ENCODE measurements at places on chromosomes 6 and 20.

- no peak for DNase-seq
Observed at GRCh38 chr6:32224696-32225095, 829 bp upstream of the NOTCH4 start.

DNA sequence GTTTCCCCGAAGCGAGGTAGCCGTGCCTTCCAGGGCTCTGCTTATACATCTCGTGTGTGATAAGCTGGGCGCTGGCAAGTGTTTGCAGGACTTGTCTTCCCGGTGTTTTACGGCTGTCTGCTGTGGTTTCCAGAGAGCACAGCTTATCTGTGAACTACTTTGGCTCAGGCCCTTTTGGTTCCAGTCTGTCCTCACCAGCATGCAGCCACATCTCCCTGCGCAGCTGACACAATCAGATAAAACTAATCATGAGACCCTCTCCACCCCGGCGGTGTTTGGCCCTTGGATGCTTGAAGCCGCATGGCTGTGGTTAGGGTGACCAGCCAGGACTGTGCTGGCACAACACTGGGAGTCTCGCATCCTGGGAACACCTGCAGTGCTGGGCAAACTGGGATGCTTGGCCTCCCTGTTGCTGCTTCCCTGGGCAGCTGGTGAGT is 241.8 kb upstream of the FOXQ1 start:
- DNase-seq, result no peak

- peak; percentile 39 for DNase-seq
Observed at GRCh38 chr6:42511803-42512422, 51.9 kb upstream of the UBR2 start.

DNA sequence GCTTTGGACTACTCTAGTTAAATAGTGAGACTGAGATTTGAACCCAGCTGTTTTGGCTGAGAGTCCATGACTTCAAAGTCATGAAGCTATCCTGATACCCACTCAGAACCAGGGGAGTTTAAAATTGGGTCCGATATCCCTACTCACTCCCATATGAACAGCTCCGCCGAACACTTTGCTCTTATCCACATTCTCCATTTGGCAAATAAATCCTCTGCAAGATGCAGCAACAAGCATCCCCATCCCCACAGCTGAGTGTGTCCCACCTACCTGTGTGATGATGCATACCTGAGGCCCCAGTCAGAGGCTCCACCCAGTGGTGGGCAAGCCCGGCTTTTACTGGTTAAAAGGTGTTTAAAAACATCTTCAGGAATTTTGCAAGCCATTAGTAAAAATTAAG is 108.3 kb upstream of the SLC24A3 start:
- DNase-seq, result no peak

GRCh38 chr6:74598462-74599393 is 607.1 kb downstream of the COL12A1 start:
- peak; percentile 41 for DNase-seq

GRCh38 chr6:4025681-4026080 is 53.3 kb downstream of the FAM217A start:
- no peak for DNase-seq

DNA sequence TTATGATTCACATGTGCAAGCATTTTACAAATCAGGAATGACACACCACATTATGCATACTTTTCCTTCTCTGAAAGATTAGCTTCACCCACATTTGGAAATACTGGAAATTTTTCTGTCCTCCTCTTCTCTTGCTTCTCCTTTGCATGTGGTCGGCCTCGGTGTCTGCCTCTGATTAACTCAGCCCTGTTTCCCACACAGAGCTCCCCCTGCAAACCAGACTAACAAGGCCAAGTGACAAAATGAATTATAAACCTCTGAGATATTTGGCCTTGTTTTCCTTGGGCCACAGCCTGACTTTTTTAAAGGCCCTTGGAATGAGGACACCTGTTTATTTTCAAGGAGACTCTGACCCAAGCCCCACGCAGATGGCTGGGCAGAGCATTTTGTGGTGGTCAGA is 9.0 kb upstream of the CCN6 start:
- DNase-seq, result peak; percentile 91

GRCh38 chr20:62473717-62474603 is 1.8 kb downstream of the GATA5 start:
- DNase-seq, result no peak

GRCh38 chr6:797479-798077 is 104.6 kb upstream of the EXOC2 start:
- peak; percentile 67 for DNase-seq

DNA sequence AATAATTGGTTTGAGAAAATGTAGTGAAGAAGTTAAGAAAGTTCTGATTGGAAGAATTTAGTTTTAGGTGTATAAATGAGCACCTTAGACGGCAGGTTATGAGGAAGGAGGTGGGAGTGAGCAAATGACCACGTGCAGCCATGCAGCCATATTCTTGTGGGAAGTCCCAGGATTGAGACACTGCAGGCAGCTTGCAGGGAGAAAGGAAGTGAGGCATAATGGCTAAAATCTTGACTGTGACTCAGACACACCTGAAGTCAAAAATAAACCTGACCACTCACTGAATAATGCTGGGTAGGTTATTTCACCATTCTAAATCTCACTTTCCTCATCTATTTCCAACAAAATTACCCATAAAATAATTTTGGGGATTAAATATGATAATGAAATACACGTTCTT is 16.6 kb downstream of the DSE start:
- DNase-seq, result no peak
